Bone marrow (tissue), 2 donors: ENCODE measurements at places on chromosomes 7 and 10.

- no peak for DNase-seq
Observed at GRCh38 chr7:45225311-45225947, 67.8 kb downstream of the RAMP3 start.

DNA sequence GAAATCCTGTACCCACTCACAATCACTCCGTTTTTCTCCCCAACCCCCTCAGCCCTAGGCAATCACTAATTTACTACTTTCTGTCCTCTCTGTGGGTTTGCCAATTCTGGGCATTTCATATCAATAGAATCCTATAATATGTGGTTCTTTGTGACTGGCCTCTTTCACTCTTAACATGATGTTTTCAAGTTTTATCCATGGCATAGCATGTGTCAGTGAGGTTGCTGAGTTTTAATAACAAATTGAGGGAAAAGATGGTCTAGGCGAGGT is 11.9 kb downstream of the PLAU start:
- DNase-seq = no peak

DNA sequence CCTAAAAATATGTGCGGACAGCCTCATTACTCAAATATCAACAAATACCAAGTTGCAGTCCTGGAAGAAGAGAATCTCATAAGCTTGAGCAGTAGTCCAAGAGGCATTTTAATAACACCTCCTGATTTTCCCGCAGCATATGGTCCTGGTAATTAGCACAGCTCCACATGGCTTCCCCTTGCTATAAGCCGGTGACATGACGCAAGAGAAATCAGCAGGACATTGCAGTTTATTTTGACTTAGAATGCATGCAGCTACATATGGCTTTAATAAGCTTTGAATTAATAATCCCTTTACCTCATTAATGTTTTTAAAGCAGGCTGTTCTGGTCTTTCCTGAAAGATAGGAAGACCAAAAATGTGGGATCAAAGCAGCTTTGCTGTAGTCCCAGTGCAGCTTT is 137.6 kb downstream of the RAMP3 start:
- no peak for DNase-seq

DNA sequence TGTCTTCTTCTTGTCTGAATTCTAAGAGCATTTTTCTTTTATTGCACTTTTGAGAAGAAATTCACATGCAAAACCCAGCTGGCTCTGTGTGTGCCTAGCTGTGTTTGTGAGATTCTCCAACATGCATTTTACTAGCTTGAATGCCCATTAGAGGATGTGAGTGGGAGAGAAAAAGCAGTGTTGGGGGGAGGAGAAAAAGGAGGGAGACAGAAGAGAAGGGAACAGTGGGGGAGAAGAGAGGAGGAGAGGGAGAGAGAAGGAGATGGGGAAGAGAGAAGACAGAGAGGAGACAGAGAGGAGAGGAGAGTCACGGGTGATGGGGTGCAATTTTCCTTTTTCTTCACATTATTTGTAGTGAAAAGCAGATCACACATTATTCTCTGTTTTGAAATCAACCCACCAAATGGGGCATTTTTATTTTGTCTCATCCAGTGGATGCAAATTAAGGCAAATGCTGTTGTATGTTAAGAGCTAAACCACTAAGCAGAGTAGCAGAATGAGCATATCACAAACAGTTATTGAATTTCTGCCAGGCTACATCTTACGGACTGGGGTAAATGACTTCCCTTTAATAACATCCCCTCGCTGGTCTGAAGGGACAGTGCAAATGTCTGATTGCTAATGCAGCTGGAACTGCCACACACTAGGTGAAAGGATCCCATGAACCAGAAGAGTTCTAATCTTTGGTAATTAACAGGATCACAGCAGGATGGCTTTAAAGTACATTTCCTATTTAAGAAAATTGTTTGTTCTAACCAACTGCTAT is 849 bp downstream of the LRRN3 start:
- DNase-seq = no peak

GRCh38 chr10:15118615-15119014 is 21.5 kb downstream of the RPP38 start:
- no peak for DNase-seq

DNA sequence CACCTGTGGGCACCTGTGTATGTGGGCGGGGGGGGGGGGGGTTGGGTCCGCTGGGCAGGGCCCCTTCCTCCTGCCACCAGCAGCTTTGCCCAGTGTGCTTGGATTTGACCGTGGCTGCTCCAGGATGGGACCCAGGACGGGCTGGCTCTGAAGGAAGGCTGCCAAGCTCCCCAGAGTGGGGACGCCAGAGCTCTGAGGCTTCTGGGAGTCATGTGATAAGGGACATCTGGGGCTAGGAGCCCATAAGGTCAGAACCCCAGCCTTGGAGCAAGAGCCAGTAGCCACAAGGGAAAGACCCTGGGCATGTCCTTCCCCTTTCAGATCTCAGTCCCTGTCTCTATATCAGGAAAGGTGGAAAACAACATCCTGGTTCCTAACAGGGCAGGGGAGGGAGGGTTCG is 21.8 kb upstream of the AMZ1 start:
- DNase-seq = no peak

DNA sequence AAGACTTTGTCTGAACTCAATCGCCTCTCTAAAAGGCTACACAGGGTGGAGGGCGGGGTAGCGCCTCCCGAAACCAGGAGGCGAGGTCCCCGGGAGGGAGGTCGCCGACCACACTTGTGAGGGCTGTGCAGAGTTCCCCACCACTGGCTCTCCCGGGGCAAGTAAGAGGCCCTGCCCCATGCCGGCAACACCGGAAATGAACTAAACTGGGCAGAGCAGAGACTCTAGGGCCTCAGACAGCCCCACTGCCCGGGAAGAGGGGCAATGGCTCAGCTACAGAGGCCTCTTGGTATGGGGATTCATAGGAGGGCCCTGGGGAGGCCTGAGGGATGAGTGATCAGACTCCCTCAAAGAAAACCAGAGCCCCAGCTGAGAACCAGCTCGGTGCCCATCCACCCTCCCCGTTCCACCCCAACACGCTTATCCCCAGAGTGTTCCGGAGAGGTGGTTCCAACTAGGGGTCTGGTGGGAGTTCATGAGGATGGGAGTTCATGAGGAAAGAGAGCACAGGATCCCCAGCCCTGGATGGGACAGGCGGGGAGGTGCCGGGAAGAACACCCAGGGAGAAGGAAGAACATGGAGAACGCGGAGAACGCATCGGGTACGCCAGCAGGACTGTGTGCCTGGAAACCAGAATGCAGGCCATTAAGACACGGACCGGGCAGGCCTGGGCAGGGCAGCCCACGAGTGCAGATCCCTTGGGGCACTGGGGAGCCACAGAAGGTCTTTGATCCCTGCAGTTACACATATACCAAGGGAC is 89.4 kb upstream of the MYL10 start:
- DNase-seq = peak; percentile 97

DNA sequence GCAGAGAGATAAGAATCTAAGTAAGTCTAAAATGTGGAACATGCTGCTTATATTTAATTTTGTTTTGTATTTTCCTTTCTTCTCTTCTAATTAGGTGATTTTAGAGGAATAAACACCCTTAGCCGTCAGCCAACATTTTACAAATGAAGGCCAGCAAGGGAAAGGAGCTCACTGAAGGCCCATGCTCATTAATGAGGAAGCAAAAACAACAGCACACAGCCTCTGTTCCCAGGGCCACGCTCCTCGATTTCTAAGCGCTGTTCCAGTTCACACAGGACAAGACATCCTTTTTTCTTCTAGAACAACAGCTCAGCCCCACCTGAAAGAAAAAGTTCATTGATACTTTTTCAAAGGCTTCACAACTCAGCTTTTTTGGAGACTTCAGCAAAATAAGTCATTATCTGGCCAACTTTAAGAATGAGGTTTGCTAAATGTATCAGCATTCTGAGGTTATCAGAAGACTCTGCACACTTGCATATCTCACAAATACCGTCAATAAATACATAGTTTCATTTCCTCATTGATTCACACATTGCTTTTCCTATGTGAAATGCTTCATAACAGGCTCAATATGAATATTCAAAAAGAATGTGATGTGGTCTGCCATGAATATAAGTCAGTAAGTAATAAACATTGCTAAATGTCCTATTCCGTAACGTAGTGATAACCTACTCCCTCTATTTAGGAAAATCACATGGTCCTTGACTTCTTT is 34.8 kb upstream of the SFMBT2 start:
- no peak for DNase-seq

DNA sequence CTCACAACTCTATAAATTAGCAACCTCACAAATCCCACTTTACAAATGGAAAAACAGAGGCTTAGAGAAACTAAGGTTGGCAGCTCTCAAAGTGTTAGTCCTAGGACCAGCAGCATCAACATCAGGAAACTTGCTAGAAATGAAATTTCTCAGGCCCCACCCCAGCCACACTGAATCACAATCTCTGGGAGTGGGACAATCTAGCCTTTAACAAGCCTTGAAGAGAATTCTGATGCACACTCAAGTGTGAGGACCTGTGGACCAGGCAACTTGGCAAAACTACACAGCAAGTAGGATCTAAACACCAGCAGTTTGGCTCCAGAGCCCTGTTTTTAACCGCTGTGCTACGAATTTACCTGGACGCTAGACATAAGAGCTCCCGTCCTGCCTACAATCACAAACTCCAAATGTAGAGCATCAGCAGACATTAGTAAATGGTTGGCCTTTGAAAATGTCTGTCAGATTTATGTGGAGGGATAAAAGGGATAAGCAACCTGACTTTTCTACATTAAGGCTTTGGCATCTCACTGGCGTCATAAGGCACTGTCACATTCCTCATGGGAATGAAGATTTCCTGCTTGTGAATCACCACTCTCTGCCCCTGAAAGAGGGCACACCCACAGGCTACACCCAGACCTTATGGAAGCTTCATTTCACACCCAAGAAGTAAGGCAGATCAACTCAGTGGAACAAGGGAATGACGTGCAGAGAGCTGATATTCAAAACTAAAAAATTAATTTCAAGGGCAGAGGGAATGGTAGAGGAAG is 34.5 kb downstream of the PPP1R3C start:
- DNase-seq = no peak

DNA sequence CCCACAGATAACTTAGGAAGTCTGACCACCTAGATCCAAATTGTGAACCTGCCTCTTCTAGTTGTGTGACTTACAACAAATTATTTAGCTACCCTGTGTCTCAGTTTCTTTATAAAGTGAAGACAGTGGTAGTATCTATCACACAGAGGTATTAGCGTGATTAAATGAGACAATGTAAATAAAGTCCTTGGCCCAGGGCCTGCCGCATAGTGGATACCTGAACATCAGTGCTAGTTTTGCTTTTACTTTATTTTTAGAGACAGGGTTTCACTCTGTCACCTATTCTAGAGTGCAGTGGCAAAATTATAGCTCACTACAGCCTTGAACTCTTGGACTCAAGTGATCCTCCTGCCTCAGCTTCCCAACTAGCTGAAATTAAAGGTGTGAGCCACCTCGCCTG is 177.1 kb downstream of the CDK14 start:
- no peak for DNase-seq

DNA sequence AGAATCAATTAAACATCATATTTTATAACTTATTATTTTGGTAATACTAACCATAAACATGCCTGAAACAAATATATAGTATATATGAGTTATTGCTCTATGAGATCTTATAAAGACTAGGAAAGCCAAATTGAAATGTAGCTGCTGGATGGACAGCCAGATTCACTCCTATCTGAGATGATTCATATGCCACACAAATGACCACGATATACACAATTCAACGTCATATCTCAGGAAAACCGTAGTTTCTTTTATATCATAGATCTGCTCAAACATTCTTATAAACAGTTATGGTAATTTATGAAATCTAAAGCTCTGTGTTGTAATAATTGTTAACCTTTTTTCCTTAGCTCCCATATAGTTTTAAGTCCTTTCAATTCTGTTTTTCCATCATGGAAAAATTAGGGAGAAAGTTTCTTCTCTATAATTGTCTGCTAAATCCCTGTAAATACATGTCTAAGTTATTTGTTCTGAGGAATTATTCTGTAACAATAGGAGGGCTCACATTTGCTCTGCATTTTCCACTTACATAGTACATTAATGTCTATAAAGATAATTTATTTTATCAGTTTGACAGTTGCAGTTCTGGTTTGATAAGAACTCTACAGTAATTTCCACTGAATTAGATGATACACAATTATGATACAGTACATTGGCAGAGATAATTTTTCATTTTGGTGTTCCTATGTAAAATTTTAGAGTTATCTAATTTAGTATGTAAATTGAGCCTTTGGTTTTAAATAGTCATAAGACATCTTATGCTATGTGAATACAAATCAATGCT is 42.7 kb downstream of the GNAT3 start:
- DNase-seq = no peak

DNA sequence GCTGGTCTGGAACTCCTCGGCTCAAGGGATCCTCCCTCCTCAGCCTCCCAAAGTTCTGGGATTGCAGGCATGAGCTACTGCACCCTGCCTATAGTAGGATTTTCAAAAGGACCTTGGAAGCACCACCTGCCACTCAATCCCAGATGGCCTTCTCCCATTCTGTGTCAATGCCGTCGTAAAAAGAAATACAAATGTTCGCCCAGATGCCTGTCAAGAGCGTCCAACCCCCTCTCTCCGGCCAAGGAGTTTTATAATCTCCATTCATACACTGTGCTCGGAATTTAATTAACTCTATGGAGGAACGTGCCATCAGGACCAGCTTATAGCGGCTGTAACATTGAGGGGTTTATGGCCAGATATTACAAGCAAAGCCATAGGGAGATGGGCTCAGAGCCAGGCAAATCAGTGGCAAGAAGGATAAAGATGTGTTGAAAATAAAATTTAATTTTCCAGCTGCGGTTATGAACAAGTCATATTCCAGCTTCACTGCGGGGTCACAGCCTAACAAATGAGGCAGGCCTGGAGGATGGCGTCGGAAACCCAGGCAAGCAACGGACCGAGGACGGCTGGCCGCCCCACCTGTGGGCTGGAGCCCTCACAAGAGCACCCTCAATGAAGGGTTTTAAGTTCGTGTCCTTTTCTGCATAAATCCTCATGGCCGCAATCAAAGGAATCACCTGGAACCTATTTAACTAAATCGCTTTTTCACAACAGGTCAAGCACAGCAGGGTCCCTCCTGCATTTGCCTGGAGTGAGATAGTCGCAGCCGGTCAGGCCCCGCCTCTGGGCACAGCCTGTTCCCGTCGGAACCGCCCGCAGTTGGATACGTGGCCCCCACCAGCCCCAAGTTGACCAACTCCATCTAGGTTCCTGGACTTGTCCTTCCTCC is 374.5 kb upstream of the FOXK1 start:
- DNase-seq = no peak

DNA sequence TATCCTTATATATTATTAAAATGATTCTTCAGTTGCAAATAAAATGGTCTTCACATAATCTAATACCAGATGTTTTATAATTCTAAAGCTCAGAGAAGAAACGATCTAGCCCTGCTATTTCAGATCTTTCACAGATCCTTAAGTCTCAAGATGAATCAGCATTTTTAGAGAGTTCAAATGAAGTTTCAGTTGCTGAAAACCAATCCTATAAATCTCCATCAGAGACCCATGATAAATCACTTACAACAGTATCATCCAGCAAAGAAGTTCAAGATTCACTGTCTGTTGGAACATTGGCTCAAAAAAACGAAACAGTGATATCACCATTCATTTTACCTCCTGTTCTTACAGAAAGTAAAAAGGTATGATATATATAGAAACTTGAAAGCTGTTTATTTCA is 137.0 kb downstream of the CCDC7 start:
- no peak for DNase-seq
